ENCODE measurements at places on chromosomes 11 and 22.

DNA sequence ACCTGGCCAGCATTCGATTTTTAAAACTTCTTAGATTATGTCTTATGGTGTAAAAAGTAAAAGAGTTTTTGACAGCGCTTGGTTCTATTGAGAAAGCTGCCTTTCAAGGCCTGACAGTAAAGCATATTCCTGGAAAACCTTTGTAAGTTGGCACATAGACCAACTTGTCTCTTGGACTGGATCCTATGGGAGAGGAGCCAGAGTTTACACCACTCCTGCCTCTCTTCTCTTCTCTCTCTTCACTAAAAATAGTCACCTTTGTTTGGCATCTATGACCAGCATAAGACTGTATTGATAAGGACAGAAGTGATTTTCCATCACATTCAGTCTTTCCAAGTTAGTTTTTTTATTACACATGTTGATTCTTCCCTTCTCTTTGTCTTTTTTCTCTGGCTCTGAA, 33.7 kb downstream of the CSRP3 start:
- DNase-seq: no peak

GRCh38 chr22:24156913-24157821, 24.1 kb upstream of the SUSD2 start:
- DNase-seq: peak; percentile 87

- DNase-seq: no peak
Measured at GRCh38 chr22:20965104-20965887, 1.8 kb upstream of the AIFM3 start.

GRCh38 chr11:115869780-115870431, 365.7 kb upstream of the CADM1 start:
- peak; percentile 28 for DNase-seq

- no peak for DNase-seq
Measured at GRCh38 chr11:76861490-76861953, 804 bp downstream of the ACER3 start.

- peak; percentile 30 for DNase-seq
Measured at GRCh38 chr11:90221803-90222458, 918 bp downstream of the CHORDC1 start.

DNA sequence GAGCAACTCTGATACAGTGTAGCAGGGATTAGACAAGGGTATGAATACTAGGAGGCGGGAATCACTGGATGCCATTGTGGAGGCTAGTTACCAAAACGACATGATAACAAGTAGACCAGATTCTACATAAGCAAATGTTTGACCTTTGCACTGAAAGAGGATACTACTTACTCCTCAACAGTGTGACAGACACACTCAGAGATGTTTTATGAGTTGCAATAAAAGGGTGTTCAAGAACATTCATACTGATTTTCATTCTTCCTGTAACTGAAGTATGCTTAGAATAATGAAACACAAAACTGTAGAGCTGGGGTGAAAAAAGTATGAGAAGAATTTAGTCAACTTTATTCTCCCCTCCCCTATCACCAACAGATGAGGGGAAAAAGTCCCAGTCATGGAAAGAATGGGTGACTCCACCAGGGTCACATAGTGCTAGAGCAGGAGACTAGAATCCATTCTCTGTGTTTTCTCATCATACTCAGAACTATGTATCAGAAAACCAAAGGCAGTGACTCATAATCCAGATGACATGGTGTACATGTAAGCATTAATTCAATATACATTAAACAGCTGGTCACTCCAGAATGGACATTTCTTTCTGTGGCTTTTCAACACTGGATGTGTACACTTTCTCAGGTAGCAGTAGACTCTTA, 32.8 kb downstream of the ARHGAP20 start:
- no peak for DNase-seq

DNA sequence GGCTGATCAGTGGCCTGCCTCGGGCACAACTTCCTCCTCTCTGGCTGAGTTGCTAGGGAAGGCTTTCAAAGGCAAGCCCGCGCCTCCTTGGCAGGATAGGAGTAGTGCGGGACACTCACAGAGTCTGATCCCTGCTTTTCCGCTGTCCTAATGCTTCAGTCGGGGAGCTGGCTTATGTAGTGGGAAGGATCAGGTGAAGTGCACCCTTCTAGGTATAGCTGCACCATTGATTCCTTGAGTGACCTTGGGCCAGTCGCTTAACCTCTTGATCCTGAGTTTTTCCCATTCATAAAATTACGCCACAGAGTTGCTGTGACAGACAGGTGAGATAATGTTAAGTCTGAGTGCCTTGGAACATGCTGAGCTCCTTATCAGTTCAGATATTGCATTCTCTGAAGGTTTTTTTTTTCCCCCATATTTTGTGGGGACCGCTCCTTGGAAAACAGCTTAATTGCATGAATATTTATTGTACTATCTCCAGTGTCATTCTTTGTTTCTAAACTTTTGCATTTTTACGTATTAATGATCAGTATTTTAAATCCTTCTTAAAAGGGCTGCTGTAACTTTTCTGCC, 961 bp downstream of the IPO7 start:
- no peak for DNase-seq

Measured in CD4-positive, alpha-beta memory T cell (primary cell).